ENCODE measurements at places on chromosomes 5 and 9.

DNA sequence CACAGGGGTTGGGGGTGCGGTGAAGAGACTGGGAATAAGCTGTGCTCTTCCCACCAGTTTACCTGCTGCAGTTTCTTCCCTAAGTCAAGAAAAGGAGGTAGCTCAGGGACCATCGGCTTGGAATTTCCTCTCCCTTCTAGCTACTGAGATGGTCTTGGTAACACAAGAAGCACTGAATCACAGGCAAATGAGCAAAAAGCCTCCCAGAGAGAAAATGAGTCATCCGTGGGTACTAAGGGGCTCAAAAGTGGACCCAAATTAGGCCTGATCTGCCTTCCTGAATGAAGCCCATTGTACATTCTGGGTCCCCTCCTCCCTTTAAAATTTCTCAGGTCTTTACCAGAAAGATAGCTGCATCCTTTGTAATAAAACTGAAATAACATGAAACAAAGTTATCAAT is 49.9 kb downstream of the PTPN3 start:
- DNase-seq = no peak

DNA sequence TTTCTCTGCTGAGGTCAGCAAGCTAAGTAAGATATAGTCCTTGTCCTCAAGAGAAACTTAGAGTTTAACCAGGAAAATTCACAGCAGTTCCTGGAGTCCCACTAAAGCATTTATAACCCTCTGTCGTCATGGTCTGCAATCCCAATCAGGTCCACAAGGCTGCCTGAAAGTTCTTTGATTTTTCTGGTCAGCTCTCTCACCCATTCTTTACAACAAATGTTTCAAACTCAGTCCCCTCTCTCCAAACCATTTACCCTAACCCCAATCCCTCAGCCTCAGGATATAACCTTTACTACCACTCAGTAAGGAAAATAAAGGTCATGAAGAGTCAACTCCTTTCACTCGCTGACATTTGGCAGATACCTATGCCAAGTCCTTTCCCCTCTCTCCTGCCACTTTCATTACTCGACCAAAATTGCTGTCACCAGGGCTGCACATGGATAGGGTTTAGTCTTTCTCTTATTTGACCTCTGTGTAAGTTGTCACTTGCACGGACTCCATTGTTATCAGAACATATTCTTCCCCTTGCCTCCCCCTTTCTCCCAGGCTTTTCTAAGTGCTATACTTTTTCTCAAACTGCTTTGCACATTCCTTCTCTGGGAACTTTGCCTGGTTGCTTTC is 936.6 kb downstream of the NR2F1-AS1 start:
- DNase-seq = no peak

- DNase-seq = no peak
These were observed 132.4 kb downstream of the GCNT1 start for GRCh38 chr9:76591256-76591950.

DNA sequence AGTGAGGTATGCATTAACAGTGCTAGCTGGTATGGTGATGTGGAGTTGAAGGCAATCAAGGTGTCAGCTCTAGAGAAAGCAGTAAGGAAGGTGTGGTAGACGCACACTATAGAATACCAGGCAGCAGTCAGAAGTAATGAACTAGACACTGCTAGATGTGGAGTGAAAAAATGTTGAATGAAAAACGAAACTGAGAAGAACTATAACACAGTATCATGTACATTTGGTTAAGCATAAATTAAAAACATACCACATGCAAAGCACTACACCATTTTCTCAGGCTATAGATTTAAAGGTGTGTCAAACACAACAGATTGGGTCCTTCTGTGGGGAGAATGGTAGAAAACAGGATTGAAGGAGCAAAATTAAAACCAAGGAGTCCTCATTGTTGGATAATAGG is 15.4 kb downstream of the ZNF622 start:
- DNase-seq = no peak

GRCh38 chr9:112337547-112337946 is 4.1 kb upstream of the PTBP3 start:
- no peak for DNase-seq

DNA sequence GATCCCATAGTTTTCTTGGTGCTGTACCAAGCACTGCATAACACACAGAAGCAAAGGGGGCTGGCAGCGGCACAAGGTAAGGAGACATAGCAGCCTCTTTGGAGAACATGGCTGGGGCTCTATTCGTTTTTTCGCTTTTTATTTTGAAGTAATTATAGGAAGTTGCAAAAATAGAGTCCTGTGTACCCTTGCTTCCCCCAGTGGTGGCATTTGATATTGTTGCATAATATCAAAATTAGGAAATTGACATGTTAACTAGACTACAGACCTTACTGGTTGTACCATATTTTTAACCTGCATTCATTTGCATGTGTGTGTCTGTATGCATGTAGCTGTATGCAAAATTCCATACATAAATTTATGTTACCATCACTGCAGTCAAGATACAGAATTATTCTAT is 6.6 kb upstream of the UBQLN1 start:
- no peak for DNase-seq

DNA sequence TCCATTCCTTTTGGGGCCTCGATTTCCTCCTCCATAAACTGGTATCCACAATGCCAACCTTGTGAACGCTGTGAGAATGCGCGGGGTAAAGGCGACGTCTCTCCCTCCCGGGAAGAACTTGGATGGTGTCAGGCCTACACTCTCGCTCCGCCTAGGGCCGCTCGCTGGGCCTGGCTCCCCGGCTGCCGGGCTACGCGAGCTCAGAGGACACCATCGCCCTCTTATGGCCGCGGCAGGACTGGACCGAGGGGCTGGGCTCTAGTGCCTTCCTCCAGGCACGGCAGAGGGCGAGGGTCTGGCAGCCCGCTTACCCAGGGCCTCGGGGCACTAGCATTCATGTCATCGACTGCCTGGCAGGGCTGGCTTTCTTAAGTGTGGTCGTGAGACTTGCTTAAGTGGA is 1.3 kb upstream of the EXOSC2 start:
- DNase-seq = no peak

GRCh38 chr5:160727296-160727997 is 124.6 kb downstream of the ATP10B start:
- no peak for DNase-seq

GRCh38 chr5:134620634-134621033 is 12.0 kb downstream of the SAR1B start:
- no peak for DNase-seq

DNA sequence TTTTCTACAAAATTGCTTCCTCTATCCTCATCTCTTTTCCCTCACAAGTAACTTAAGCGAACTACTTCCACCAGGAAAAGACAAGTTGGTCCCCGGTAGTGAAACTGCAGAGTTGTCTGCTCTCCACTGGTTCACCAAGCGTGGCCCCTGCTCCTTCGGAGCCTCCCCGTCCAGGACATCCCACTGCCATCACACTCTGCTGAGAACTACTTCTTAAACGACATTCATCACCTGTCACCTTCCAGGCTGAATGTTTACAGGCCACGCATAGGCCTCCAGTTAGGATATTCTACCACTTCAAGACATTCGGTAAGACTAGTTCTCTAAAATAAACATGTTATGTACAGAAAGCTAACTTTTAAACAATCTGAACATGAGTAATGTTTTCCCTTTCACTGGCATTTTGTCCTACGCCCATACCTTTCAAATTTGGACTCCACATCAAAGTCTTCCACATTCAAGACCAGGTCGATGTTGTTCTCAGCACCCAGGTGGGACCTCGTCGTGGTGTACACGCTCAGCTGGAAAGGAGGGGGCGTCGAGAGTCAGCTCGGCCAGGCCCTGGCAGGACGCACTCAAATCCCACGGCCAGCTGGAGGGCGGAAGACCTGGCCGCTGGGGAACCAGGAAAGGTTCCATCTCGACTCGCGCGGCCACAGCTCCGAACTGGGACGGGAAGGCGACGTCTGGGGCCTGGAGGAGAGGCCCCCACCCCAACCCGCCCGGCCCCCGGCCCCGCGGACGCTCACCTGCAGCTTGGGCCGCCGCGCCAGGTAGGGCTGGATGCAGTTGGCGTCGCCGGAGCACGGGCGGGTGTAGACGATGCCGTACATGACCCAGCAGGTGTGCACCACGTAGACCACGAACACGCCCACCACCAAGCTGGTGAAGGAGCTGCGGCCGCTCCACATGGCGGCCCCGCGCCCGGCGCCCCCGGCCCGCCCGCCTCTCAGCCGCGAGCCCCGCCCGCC is 683 bp downstream of the CLPTM1L start:
- DNase-seq = peak; percentile 28

- DNase-seq = no peak
These were observed 9.0 kb downstream of the KIAA1958 start for GRCh38 chr9:112495614-112496013.

- no peak for DNase-seq
These were observed 6.9 kb downstream of the UGT3A2 start for GRCh38 chr5:36059571-36060419.

GRCh38 chr5:169636477-169637084 is 494 bp upstream of the DOCK2 start:
- no peak for DNase-seq

DNA sequence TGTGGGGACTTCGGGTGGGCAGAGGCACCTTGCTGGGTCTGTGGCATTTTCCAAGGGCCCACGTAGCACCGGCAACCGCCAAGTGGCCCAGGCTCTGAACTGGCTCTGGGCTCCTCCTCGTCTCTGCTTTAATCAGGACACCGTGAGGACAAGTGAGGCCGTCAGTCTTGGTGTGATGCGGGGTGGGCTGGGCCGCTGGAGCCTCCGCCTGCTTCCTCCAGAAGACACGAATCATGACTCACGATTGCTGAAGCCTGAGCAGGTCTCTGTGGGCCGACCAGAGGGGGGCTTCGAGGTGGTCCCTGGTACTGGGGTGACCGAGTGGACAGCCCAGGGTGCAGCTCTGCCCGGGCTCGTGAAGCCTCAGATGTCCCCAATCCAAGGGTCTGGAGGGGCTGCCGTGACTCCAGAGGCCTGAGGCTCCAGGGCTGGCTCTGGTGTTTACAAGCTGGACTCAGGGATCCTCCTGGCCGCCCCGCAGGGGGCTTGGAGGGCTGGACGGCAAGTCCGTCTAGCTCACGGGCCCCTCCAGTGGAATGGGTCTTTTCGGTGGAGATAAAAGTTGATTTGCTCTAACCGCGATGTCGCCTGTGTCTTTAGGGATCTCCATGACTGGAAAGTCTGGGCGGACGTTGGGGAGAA is 5.8 kb downstream of the DPP7 start:
- no peak for DNase-seq

- no peak for DNase-seq
These were observed 115.5 kb upstream of the IL7R start for GRCh38 chr5:35741126-35741716.

GRCh38 chr5:172417983-172418630 is 36.2 kb downstream of the SH3PXD2B start:
- DNase-seq = no peak

GRCh38 chr9:89922099-89922498 is 317.3 kb downstream of the GADD45G start:
- no peak for DNase-seq

DNA sequence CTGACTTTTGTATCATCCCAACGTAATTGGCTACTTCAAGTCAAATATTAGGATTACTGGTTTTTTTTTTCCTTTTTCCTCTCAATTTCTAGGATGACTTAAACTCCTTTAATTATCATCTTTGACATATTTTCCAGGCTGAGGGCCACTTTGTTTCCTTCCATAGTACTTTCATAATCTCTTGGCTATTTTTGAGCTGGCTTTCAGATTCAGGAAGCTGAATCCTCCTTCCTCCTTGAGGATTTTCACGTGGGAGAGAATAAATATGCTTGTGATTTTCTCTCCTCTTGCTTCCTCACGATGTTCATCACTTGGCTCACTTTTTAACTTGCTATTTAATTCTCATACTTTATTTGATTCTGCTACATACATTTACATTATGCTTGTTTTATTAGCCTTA is 88.1 kb downstream of the ITGA1 start:
- DNase-seq = no peak

- no peak for DNase-seq
These were observed 47.9 kb upstream of the BASP1 start for GRCh38 chr5:17169507-17169906.

- DNase-seq = peak; percentile 64
These were observed 851 bp downstream of the NACC2 start for GRCh38 chr9:136093995-136094881.

DNA sequence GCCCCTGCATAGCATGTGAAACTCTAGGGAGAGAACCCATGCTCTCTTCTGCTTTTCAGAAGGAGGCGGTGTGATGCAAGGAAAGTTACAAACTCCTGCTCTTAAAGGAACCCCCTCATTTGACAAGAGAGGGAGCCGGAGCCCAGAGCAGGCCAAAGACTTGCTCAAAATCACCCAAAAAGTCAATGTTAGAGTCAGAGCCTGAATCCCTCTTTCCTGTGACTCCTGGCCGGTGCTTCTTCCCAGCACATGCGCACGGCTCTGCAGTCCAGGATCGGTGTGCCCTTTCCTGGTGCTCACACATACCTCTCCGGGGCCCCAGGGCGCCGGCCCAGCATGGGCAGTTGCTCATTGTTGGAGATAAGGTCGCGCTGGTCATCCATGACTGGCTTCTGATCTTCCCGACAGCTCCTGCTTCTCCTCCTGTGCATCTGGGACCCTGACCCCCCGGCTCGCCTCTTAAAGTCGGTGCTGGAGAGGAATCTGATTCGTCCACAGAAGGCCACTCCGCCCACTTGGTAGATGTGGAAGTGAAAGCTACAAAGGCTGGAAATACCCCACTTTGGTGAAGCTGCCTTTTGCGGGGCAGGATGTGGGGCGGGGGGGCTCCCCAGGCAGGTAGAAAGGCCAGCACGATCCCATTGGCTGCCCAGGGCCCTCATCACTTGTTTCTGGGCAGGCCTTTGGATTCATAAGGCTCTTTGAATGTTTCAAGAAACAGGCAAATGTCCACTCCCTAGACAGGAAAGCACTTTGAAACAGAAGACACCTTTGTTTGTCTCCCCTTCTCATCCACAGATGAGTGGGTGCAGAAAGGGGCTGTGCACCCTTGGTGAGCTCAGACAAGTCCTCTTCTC is at the start of gene CD74:
Gene CD74 (minus strand): TSS at position 592 of the 857 bp plus-strand sequence. CDS start 161 bp downstream, at position 431.
- DNase-seq = peak; percentile 91

DNA sequence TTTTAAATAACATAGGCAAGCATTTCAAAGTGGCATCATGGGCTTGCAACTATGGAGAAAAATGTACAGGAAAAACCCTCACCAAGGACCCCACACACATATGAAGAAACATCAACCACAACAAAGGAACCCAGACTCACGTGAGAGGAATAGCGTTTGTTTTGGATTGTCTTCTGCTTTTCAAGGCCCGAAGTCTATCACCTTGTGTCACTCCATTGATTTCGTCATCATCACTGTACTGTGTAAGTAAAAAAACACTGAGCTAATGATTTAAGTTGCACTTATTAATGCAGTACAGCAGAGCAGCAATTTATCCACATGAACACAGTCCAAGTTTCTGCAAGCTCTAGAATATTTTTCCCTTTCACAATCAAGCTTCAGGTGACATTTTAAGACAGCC is 72.4 kb downstream of the HABP4 start:
- peak; percentile 4 for DNase-seq

DNA sequence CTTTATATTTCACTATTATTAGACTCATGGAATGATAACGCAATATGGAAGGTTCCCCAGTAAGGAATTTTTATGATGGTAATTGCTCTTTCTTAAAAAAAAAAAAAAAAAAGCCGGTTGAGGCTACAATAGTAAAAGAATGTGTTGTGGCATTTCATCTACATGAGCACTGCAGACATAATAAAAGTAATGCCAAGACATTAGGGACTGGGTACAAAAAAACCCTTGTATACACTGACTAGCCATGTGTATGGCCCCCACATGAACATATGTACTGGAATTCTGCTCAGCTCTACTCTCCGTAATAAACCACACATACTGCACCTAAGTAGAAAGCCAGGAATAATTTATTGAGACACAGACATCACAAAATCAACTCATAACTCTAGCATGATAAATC is 218.4 kb downstream of the ADAMTS6 start:
- DNase-seq = no peak
